Glomerular endothelial cell (primary cell): ENCODE measurements at places on chromosomes 5 and 9. TPM values are rescaled to one million over a fixed set of nuclear protein-coding genes. Genes with fewer than 3 reads are reported as not detected.
A peak's percentile ranks its signal among the peaks of the same experiment; 100 is the strongest.

The PCA3 gene
- total RNA-seq: not detected in 2 replicates

The SPARC gene
- 2,016 and 3,575 TPM in 2 replicates for total RNA-seq

The ZNF608 gene
- total RNA-seq: 26.8 and 30.9 TPM in 2 replicates

The ARRDC3 gene
- 40.4 and 50.6 TPM in 2 replicates for total RNA-seq

The HSPA5 gene
- total RNA-seq: 361 and 411 TPM in 2 replicates

The ANKRD34B gene
- 0.05 and 0.06 TPM in 2 replicates for total RNA-seq

The CRHBP gene
- 0.58 and 3.4 TPM in 2 replicates for total RNA-seq

The SNCAIP gene
- 18.4 and 44.8 TPM in 2 replicates for total RNA-seq

The SPATA9 gene
- not detected in 2 replicates for total RNA-seq

The PFN3 gene
- total RNA-seq: not detected in 2 replicates

The GABRA6 gene
- total RNA-seq: not detected in 2 replicates

The GRK6 gene
- 21.7 and 27.5 TPM in 2 replicates for total RNA-seq

The PTBP3 gene
- 47.3 and 54.9 TPM in 2 replicates for total RNA-seq

The HAVCR2 gene
- total RNA-seq: not detected in 2 replicates

The IFNA13 gene
- not detected in 2 replicates for total RNA-seq

- DNase-seq: no peak
Observed at GRCh38 chr9:114021578-114021977, 56.5 kb downstream of the AMBP start.

DNA sequence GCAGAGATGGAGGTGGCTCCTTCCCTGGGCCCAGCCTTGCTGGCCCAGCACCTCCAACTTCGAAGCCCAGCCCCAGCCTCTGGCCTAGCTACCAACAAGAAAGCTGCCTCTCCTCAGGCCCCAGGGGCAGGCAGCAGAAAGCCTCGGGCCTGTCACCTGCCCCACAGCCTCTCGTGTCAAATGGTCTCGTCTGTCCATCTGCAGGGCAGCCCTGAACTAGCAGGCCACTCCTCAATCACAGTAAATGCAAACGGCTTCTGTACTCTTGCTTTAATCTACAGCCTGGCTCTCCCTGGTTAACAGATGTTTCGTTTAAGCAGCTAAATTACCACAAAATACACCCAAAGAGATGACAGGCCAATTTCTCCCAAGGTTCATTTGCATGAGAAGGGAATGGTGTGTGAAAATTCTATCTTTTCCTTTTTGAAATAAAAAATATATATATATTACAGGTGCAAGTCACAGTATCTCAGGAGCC, 21.5 kb downstream of the VAV2 start:
- DNase-seq: no peak

- no peak for DNase-seq
Observed at GRCh38 chr5:129041196-129041881, 53.2 kb upstream of the ISOC1 start.

GRCh38 chr5:160638161-160638742, 213.8 kb downstream of the ATP10B start:
- no peak for DNase-seq

GRCh38 chr9:134434894-134435506, 108.7 kb downstream of the RXRA start:
- peak; percentile 68 for DNase-seq

DNA sequence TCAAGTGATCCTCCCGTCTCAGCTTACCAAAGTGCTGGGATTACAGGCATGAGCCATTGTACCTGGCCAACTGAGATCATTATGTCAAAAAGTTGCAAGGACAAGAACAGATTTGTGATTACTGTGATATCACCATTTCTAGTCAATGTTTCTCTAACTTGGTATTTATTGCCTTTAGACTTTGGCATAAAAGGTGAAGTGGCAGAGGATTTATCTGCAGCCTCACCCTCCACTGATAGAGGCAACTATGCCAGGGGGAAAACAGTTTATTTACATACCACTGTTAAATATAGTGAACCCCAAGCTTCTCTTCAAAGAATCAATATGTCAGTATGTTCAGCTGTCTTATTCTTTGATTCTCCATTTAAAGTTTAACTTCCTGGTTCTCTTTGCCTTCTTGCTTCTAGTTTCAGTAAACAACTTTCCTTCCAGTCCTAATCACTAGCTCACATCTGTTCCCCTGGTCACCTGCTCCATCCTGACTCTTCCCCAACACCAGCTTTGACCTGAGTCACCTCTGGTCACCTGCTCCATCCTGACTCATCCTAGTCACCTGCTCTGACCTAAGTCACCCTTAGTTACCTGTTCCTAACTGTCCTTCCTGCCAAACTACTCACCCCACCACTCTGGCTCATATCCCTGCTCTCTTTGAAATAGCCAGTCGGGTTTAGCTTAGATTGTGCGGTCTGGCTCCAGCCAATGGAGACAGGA, 29.9 kb downstream of the SEMA6A start:
- no peak for DNase-seq

- no peak for DNase-seq
Observed at GRCh38 chr9:120905315-120906164, 21.1 kb downstream of the TRAF1 start.

- peak; percentile 41 for DNase-seq
Observed at GRCh38 chr9:14769230-14769571, 46.7 kb upstream of the CER1 start.

- no peak for DNase-seq
Observed at GRCh38 chr5:171798418-171798817, 12.8 kb downstream of the SMIM23 start.

DNA sequence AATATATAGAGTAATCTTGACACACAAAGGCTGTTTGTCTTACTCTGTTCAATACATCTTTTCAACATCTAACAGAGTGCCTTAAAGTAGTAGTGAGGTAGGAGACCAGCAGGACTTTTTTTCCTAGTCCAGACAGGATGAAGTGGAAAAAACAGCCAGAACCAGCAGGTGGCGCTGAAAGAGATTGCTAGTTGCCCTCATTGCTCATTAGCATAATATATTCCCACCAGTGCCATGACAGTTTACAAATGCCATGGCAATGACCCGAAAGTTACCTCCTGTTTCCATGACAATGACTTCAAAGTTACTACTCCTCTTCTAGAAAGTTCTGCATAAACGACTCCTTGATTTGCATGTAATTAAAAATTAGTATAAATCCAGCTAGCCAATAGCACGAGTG, 387.4 kb downstream of the ACTL7B start:
- DNase-seq: no peak

DNA sequence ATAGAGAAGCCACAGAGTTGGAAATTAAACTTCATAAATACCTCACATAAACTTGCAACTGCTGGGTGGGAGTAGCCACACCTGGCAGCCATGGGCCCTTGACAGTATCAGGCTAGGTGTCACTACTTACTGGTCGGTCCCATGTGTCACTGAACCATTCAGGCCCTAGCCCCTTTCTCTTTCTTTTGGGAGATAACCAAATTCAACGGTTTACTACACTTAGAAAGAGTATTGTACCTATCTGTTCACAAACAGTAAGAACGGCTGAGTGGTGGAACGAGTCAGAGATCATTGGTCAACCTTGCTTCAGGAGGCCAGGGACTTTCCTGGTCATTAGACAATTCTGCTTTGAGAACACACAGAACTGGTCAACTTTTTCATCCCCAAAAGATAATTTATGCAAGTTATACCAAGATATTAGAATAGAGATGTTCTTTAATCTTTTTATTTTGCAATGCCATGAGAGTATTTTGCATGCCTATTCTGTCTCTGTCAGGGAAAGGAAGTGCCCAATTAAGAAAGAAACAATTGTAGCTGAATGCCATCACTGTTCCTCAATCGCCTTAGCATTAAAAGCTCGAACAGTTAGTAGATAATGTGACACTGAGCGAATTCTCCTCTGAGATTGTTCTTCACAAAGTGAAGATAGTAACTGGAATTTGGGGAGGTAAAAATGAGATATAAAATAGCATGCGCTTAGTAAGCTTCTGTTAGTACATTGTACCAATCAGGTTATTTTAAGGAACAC, 50.9 kb downstream of the GOLPH3 start:
- no peak for DNase-seq

DNA sequence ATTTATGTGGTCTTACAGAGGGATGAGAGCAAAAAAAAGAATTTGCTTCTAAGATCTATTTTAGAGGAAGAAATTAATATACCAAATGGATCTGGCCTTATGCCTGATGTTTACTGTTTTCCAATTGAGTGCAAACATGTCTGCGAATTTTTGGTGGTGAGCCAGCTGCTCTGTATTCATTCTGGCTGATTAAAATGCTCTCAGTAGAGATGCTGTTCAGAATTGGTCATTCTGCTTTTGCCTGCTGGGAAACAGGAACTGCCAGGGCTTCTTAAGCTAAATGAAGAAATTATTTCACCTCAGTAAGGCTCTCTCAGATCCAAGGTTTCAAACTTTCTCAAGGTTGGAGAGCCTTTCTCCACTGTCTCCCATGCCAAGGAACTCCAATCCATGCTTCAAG, 132.0 kb upstream of the SV2C start:
- DNase-seq: no peak

- no peak for DNase-seq
Observed at GRCh38 chr5:7856855-7857254, 5.9 kb upstream of the CFAP90 start.

DNA sequence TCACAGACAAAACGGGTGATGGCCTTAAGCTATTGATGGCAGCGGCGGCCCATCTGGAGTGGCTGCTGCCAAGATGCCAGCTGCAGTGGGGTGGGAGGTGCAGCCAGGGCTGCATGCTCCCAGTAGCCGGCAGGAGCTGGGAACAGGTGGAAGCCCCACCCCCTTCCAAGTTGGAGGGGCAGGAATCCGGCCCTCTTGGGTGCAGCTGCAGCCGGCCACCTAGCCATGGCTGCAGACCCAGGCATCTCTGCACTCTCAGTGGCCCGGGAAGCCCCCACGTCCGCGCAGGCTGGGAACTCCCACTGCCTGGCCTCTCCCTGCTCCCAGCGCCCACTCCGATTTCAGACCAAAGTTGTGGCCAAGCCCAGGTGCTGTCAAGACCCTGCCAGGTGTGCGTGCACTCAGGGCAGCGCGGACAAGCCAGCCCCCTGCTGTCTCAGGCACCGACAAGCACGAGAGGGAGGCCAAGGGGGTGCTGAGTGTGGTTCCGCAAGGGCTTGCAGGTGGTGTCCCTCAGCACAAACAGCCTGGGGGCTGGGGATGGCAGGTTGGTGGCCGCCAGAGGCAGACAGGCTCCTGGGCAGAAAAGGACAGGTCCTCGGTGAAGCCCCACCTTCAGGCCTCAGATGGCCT, 115.1 kb upstream of the TSLP start:
- DNase-seq: no peak

DNA sequence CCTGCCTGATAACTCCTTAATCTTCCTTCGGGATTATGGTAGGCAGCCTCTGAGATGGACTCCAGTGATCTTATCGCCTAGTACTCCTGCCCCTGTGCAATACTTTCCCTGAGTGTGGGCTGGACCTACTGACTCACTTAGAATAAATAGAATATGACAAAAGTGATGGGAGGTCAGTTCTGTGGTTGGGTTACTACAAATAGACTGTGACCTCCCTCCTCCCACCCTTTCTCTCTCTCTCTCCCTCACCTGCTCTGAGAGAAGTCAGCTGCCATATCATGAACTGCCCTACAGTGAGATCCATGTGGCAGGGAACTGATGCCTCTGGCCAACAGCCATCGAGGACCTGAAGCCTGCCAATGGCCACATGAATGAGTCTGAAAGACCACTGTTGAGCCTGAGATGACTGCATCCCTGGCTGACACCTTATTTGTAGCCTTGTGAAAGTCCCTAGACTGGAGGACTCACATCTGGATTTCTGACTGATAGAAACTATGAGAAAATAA, 31.7 kb downstream of the NRG2 start:
- DNase-seq: no peak

DNA sequence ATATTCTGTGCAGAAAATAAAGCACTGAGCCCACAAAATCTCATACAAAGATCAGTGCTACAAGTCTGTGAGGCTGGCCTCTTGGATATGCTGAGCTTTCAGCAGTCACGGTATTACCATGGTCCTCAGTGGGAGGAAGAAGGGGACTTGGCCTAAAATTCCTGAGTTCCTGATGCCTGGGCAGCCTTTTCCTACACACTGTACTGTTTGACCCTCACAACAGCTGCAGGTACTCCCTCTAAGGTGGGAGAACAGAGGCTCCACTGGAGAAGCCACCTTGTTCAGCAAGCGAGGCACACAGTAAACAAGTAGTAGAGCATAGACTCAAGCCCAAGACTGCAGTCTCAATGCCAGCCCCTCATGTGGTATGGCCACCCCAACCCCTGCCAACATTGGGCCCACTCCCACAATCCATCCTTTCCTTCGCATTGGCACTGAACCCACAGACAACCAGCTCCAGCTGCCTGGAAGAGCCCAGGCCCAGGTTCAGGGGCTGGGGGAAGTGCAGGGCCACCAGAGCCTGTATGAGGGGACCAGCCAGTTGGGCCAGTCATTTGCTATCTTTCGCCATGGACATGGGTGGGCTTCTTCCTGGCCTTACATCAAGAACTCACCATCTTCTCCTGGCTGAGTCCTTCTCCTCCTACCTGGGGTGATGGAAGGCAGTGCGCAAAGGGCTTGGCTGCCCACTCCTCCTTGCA, 14.3 kb downstream of the ACSL6 start:
- DNase-seq: no peak

DNA sequence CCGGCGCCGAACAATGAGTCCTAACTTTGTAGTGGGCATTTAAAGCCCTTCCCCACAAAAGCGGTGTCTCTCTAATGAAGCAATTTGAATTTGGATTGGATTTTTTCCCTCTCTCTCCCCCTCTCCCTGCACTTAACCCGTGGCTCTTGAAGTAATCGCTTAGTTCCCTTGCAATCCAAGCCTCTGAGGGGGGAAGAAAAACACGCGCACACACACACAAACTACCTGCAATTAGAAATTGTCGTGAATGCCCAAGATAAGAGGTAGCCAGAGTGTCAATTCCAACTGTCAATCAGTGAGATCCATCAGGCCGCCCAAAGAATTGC, 1.2 kb downstream of the LHX6 start:
- no peak for DNase-seq

- DNase-seq: no peak
Observed at GRCh38 chr9:127417131-127418036, 6.8 kb upstream of the ZNF79 start.

DNA sequence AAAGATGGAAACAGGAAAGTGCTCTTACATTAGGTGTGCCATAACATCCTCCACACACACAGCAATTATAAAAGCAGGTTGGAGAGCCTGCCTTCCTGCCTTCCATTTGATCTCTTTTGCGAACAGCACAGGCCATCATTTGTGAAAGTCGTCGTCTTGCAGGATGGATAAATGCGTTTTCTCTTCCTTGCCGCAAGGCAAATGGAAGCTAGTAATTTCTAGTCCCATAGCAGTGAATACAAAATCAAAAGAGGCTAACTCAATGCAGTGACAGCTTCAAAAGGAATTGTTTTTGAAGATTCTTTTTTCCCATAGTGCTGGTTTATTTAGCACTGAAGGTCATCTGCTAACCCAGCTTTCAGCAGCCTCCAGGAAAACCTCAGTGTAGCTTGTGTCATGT, 178.8 kb downstream of the GIN1 start:
- DNase-seq: no peak

DNA sequence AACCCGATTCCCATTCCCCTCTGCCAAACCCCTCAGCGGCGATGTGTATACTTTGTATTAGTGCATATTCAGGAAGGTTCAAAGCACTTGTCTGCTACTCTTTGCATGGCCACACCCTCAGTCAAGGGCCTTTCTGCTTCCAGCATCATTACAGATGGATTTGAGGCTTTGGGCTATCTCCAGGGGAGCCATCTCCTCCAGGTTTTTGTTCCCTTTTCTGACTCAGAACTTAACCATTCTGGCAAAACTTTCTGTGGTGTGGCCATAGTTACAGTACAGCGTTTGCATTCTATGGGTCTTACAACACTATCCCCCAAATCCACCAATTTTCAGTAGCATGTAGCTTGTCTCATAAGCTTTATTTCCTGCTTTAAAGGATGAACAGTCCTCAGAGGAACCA, 36.0 kb upstream of the SVEP1 start:
- DNase-seq: no peak
